WTC11 (cell line): ENCODE measurements at places on chromosomes 5 and 9. TPM values are rescaled to one million over a fixed set of nuclear protein-coding genes. Genes with fewer than 3 reads are reported as not detected.

The CYLC2 gene
- total RNA-seq: not detected in 3 replicates

The NR5A1 gene
- 0.39 to 0.77 TPM (median 0.60 TPM) in 3 replicates for total RNA-seq

The GABRG2 gene
- 3.4 to 4.0 TPM (median 3.7 TPM) in 3 replicates for total RNA-seq

GRCh38 chr5:84370176-84370575, 14.5 kb downstream of the EDIL3 start:
- no peak for DNase-seq

GRCh38 chr5:45260292-45260691, 435.9 kb downstream of the HCN1 start:
- DNase-seq: no peak

GRCh38 chr5:179668391-179668790, 12.4 kb downstream of the CBY3 start:
- peak; percentile 82 for DNase-seq

GRCh38 chr5:38286002-38286401, 27.6 kb downstream of the EGFLAM start:
- no peak for DNase-seq
